ENCODE measurements at places on chromosomes 3 and 15. TPM values are rescaled to one million over a fixed set of nuclear protein-coding genes. Genes with fewer than 3 reads are reported as not detected.

The OSTN gene
- not detected for total RNA-seq

The CPNE4 gene
- total RNA-seq, result not detected

The SI gene
- total RNA-seq, result not detected

The HESX1 gene
- 0.74 TPM for total RNA-seq

The BFSP2 gene
- not detected for total RNA-seq

The CPN2 gene
- total RNA-seq, result not detected

The FILIP1L gene
- total RNA-seq, result 20.2 TPM

The TPRG1 gene
- 27.3 TPM for total RNA-seq

The FMN1 gene
- 176 TPM for total RNA-seq

The AMIGO3 gene
- 3.2 TPM for total RNA-seq

The SCN11A gene
- 0.15 TPM for total RNA-seq

The MPI gene
- total RNA-seq, result 29.0 TPM

The ADAMTS7 gene
- total RNA-seq, result 3.9 TPM

The SPPL2A gene
- total RNA-seq, result 107 TPM

The FBXO40 gene
- not detected for total RNA-seq

The MYH15 gene
- 7.3 TPM for total RNA-seq

The ASB14 gene
- total RNA-seq, result 1.2 TPM

The CCRL2 gene
- 4.2 TPM for total RNA-seq

The SEMA6D gene
- total RNA-seq, result 10.2 TPM

The ATP2B2 gene
- total RNA-seq, result 0.13 TPM

The SUSD5 gene
- 0.86 TPM for total RNA-seq

The WNT7A gene
- 7.4 TPM for total RNA-seq

The TLR9 gene
- total RNA-seq, result 0.29 TPM

The IMPG2 gene
- total RNA-seq, result 1.0 TPM

The MCF2L2 gene
- total RNA-seq, result 1.6 TPM

The HTR3D gene
- not detected for total RNA-seq

The ITGB5 gene
- total RNA-seq, result 105 TPM

The PIERCE2 gene
- 2.2 TPM for total RNA-seq

The SHC4 gene
- total RNA-seq, result under 0.01 TPM

The GPR156 gene
- 1.0 TPM for total RNA-seq

The GPR62 gene
- total RNA-seq, result not detected

The UBA3 gene
- 53.4 TPM for total RNA-seq

The RARB gene
- total RNA-seq, result 3.9 TPM

The PTX3 gene
- total RNA-seq, result 20.1 TPM

The SAMMSON gene
- total RNA-seq, result not detected

The SPINK8 gene
- not detected for total RNA-seq

The LYSMD4 gene
- total RNA-seq, result 14.7 TPM

The DPPA2 gene
- not detected for total RNA-seq

The LRRC2 gene
- total RNA-seq, result 1.7 TPM

The ARL14 gene
- total RNA-seq, result not detected

The SERINC4 gene
- not detected for total RNA-seq

The MBD4 gene
- total RNA-seq, result 40.0 TPM

The PPP2R3A gene
- total RNA-seq, result 5.5 TPM

The FOXL2NB gene
- not detected for total RNA-seq

The GRAMD2A gene
- total RNA-seq, result 52.4 TPM

The RHOV gene
- 0.77 TPM for total RNA-seq

The ERICH6 gene
- not detected for total RNA-seq

The LRTM1 gene
- total RNA-seq, result not detected

The CFAP100 gene
- 55.4 TPM for total RNA-seq

The RAB6B gene
- 6.3 TPM for total RNA-seq

The RSRC1 gene
- 87.0 TPM for total RNA-seq

The CNTN3 gene
- 1.3 TPM for total RNA-seq

The PLA2G4E gene
- total RNA-seq, result not detected

The C3orf33 gene
- 3.2 TPM for total RNA-seq

The BCL2A1 gene
- total RNA-seq, result 15.0 TPM

The GOLGA6D gene
- total RNA-seq, result 0.15 TPM

The C3orf70 gene
- 1.7 TPM for total RNA-seq

The SCAMP5 gene
- 1.0 TPM for total RNA-seq
